Activated CD4-positive, alpha-beta T cell treated with anti-CD3 and anti-CD28 coated beads, Interleukin-2, amount 50 U/mL, for 16 hours (primary cell): ENCODE measurements at places on chromosomes 13 and 19.

DNA sequence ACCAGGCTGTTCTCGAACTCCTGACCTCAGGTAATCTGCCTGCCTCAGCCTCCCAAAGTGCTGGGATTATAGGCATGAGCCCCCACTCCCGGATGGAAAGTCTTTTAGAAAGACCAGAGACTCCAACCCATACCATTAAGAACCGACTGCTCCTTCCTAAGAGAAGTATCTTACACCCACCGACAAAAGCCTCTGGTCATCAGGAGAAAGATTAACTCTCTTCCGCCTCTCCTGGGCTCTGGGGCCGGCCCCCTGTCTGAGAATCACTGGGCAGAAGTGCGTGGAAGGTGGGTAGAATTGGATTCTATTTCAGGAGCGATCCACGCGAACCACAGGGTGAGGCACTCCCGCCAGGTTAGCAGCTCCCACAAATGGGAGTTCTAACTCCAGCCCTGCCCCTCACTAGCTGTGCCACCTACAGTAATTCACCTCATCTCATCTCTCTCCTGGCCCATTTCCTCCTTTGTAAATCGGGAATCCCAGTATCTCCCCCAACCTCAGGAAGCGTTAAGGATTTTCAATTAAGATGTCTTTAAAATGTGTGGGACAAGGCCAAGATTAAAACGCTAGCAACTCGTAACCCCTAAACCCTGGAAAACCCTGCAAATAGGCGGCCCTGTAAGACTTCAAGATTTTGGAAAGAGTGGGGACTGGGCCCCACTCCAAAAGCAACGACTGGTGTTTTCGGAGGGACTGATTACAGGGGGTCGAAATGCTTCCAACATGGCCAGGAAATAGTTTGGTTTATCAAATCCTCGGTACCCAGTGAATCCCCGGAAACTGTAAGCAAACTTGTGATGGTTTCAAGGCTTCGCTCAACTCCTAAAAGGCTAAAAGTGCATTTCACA is 1.3 kb downstream of the HNRNPL start:
- DNase-seq: no peak

DNA sequence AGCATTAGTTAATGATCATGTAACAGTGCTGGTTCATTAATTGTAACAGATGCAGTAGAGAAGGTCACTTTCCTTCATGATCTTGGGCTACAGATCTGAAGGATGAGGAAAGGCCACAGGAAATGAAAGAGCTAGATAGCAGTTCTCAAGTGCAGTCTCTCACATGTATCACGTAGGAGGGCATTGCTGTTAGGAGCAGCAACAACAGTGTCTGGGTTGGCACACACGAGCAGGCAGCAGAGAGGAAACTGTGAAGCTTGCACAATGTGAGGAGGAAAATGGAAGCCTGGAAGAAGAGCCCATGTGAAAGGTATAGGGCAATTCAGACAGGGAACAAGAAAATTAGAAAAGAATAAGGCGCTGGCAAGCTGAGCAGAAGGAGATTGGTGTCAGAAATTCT is 1741.5 kb downstream of the PCDH9 start:
- DNase-seq: no peak

DNA sequence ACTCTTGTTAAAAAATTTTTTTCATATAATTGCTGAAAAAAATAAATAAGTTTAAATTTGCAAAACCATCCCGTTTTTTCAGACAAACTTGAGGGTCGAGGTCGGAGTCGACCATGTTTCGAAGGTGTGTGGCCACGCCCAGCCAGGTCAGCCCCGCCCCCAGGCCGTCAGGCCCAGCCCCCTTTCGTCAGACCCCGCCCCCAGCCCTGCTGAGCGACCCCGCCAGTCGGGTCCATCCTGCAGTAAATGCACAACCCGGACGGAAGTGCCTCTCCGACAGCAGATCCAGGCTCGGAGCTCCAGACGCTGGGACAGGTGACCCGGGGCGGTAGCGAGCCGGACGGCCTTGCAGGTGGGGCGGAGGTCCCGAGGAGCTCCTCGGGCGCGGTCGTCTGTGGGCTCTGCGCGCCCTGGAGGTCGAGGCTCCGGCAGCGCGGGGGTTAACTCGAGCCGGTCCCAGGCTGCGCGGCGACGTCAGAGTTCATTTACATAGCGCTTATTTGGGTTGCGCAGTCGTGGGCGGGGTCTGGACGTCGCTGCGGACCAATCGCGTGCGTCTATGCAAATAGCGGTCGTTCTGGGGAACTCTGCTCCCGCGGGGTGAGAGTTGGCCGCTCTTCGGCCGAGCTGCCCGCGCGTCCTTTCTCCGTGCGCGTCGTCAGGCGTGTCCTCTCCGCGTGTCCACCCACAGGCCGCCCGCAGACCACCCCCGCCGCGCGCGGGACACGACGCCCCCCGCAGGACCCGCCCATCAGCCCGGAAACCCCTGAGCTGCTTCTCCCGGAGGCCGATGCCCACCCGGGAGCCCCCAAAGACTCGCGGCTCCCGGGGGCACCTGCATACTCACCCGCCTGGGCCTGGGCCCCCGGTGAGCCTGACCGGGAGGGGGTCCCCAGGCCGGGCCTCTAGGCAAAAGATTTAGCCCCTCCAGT is at the start of gene OCEL1:
OCEL1 (plus strand) TSS at position 225 of the 932 bp plus-strand sequence; CDS start at position 247, 22 bp downstream.
- DNase-seq: peak; percentile 97

DNA sequence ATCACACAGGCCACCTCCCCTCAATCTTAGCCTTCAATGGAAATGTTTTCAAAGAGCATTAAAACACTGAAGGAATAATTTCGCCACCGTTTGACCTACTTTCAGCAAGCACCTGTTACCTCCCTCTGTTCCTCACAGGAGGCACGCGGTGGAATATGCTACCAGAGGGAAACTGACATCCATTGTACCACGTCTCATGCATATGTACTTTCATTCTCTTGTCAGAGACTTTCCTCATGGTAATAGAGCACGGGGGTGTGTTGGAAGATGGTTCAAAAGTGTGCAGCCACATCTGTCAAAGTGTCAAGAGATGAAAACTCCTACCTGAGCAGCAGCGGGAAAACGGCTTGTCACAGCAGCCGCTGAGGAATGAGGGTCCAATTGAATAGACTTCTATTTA is 143.4 kb downstream of the NALCN start:
- no peak for DNase-seq

- no peak for DNase-seq
Measured at GRCh38 chr19:3693025-3693925, 7.0 kb downstream of the PIP5K1C start.

DNA sequence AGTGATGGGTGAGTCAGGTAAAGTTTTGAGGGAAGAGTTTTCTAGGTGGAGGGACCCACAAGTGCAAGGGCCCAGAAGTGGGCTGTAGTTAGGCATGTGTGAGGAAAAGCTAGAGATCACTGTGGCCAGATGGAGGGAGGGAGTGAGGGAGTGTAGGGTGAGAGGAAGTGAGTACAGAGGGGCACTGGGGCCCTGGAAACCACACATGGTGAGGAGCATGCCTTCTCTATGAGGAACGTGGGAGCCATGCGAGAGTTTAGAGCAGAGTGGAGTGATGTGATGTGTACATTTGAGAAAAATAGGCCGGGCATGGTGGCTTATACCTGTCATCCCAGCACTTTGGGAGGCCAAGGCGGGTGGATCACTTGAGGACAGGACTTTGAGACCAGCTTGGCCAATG is 14.7 kb upstream of the SHKBP1 start:
- DNase-seq: no peak

- DNase-seq: peak; percentile 21
Measured at GRCh38 chr13:47134939-47135489, 238.2 kb upstream of the HTR2A start.

GRCh38 chr19:18905513-18906236 is 9.7 kb upstream of the CERS1 start:
- DNase-seq: no peak

GRCh38 chr19:49098795-49099194 is 13.5 kb downstream of the SNRNP70 start:
- DNase-seq: no peak

GRCh38 chr19:32171719-32172151 is 173.7 kb upstream of the ZNF507 start:
- DNase-seq: no peak

DNA sequence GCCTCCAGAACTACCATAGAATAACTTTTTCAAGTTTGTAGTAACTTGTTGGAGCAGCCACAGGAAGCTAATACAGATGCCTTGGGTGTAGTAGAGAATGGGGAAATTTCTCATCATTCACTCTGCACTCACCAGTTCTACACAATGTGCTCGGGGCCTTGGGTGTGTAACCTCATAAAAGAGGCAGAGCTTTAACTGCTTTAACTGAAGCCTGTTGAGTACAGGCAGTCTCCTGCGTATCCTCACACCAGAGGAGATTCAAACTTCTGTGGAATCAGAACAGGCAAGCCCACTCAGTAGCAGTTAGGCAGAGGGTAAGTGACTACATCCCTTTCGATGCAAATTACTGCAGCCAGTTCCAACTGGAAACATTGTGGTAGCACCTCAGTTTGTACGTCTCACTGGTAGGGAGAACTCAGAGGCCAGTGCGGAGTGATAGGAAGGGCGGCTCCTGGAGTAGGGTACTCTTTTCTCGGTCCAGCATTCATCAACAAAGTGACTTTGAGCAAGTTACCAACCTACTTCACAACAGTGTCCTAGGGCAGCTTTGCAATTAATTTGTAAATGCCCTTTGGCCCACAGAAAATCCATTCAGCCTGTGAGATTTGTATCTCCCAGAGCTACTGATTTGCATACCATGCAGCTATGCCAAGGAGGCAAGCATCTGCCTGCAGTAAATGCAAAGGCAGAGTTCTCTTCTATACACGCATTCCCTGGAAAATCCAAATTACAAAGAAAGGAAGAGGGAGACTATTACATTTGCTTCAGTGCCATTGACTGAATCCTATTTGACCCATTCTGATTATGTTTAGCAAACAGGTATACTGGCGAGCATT is 904.3 kb downstream of the DIAPH3 start:
- DNase-seq: no peak

- no peak for DNase-seq
Measured at GRCh38 chr13:29978211-29978610, 127.8 kb upstream of the UBL3 start.

DNA sequence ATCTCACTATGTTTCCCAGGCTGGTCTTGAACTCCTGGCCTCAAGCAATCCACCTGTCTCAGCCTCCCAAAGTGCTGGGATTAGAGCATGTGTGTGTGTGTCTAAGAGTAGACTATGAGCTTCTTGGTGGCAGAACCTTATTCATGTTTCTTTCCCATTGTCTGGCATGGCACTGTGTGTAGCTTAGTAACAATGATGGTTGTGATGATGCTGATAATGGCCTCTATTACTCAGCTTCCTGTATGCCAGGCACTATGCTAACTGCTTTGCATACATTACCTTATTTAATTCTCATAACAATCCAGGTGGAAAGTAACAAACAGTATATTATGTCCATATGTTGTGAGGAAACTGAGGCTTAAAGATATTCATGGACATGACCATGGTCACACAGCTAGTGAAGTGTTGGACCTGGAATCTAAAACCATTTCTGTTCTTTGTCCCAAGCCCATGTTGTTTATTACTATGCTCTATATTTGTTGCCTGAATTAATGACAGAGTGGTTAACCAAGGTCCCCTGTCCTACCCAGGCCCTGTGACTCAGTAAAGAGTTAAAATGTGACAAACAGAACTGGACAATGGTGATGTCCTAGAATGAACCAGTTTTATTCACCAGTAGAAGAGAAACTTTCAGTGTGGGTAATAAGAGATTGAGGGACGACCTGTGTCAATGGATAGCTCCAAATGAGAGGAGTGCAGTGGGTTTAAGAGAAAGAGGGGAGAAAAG is 109.6 kb downstream of the KLF5 start:
- DNase-seq: peak; percentile 9

- no peak for DNase-seq
Measured at GRCh38 chr13:113041896-113042295, 63.7 kb upstream of the F7 start.

DNA sequence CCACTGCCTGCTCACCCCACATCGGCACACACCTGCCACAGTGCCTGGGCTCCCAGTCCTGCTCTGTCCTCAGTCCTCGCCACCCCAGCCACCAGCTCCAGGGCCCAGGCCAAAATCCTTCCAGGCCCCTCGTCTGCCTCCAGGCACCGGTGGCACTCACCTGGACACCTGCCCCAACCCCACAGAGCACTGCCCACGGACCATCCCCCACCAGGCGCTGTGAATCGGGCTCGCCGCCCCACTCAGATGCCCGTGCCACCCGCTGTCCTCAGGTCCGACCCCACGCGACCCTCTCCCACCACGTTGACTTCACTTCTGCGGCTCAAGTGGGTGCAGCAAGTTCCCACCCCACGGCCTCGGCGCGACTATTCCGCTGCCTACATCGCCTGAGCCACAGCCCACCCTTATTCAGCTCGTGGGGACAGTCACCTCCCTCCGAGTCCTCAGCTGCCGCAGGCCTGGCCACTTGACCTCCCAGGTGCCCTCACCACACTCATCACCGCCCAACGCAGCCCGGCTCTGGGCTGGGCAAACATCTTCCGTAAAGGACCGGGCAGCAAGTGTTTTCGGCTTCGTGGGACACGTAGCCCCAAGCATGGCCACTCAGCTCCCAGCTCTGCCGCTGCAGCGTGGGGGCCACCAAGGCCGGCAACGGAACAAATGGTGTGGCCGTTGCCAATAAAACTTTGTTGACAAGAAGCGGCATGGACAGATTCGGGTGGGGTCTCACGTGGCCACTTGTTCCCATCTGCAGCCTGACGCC is 5.7 kb downstream of the PIP5K1C start:
- no peak for DNase-seq

DNA sequence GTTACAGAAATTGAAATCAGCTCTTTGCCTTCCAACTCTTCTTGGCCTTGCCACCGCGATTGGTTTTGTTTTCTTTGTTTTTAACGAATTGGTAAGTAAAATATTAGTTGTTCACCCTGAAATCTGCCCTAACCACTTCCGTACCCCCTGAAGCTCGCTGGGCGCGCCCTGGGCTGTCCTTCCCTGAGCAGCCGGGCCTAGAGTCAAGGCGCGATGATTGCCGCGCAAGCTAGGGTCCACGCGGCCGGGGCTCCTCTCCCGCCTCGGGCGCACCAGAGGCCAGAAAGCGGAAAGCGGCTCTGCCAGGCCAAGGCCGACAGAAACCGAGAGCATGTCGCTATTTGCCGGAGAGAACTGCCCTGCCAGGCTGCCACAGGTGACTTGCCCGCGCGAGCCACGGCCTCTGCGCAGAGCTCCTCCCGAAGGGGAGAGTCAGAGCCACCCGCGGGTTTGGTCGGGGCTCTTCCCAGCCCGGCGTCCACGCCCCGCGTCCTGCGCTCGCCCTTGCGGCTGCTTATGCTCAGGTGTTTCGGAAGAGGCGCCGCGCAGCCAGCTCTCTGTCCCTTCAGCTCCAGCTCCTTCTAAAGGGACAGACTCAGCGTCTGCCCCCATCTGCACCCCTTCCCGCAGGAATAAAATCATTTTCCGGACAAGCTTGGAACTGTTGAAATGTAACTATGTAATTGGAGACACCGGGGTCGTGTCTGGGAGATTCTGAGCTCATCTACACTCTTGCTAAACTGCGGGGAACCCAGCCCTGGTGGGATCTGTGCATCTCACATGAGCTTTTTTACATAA is 6.6 kb upstream of the CDX2 start:
- no peak for DNase-seq

DNA sequence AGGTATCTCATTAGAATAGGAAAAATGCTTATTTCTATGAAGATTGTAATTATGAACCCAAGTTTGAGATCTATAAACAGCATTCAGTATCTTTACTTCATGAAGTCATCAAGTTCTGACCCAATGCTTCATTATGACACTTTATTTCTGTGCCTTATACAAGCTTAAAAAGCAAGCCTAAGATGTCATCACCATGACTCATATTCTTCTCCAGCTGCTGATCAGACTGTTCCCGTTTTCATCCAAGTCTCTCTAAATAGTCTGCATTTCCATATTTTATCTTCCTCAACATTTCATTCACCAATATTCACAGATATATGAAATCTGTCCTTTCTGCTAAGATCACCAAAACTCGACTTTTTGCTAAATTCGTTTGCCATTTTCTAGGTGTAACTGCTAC is 1247.2 kb upstream of the PRR20A start:
- no peak for DNase-seq

GRCh38 chr13:44259045-44260027 is 114.3 kb upstream of the SERP2 start:
- peak; percentile 89 for DNase-seq
